ENCODE measurements at places on chromosomes 4 and X. TPM values are rescaled to one million over a fixed set of nuclear protein-coding genes. Genes with fewer than 3 reads are reported as not detected.

The FGA gene
- total RNA-seq, result 5.6 TPM

The FGF5 gene
- total RNA-seq, result 0.32 TPM

The RBM47 gene
- 71.7 TPM for total RNA-seq

- no peaks in the 10 kb centered on the region for H3K27me3 ChIP-seq
- H3K4me3 ChIP-seq, result no peak overlapping the region
- no peaks in the 10 kb centered on the region for H3K36me3 ChIP-seq
- no peak overlapping the region for H3K27ac ChIP-seq
- H3K4me1 ChIP-seq, result no peaks in the 10 kb centered on the region
Measured at GRCh38 chr4:149999485-150000074, 78.7 kb upstream of the DCLK2 start.

- DNase-seq, result peak; percentile 92
- peaks cover 13% of the 10 kb centered on the region for H3K27me3 ChIP-seq
- peak overlapping the region; percentile 96 for H3K4me3 ChIP-seq
- no peaks in the 10 kb centered on the region for H3K36me3 ChIP-seq
Measured at GRCh38 chr4:76689145-76689817, 208.7 kb downstream of the SOWAHB start.

GRCh38 chrX:68043713-68044438 lies 389.4 kb downstream of the OPHN1 start:
- H3K4me3 ChIP-seq, result no peak overlapping the region
- H3K27me3 ChIP-seq, result no peaks in the 10 kb centered on the region
- DNase-seq, result no peak
- H3K4me1 ChIP-seq, result no peaks in the 10 kb centered on the region

Data from endodermal cell (in vitro differentiated cells).